ENCODE measurements at places on chromosomes 1 and 21.

DNA sequence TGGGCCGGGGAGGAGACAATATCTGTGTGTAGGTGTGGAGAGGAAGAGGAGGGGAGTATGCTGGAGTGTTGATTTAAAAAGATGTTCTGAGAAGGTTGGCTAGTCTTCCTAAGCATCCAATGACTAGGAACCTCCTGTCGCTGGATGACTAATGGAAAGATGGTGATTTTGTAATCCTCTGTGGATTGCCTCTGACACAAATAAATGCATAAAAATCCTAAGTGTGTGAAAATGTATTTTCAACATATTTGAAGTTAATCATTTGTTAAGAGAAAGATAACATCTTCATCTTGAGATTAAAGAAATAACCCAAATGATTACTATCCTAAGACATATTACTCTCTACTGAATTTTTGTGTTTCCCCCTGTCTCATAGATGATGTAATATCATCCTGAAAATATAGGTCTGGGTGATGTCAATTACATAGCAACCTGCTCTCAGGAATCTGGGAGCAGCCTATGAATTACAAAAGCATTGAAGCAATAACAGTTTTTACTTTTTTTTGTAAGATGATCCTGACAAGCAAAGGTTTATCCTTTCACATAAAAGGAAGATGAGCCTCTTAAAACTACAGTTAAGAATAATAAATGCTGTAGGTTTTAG is 220.5 kb upstream of the MAP1LC3C start:
- no peak for DNase-seq

DNA sequence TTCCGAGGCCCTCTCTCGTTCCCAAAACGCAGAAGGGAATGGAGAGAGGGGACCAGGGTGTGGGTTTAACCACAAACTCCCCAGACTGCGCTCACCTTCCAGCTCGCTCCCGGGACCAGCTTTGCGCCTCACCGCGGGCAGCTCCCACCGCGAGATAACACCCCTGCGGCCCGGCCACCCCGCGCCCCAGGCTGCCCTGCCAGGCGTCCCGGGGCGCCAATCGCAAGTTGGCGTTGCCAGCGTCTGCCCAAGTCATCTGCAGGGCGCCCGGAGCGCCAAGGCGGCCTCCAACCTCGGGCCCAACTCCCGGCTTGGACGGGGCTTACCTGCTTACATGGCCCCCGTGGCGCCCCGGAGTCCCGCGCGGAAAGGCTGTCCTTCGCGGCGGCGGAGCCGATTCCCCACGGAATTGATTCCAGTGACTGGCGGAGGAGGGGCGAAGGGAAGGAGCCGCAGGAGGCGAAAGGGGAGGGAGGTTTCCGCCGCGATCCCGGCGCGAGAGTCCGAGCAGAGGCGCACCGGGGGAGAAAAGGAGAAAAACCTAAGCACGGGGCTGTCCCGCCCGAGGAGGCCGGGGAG is 456 bp downstream of the PTPN14 start:
- DNase-seq = no peak

DNA sequence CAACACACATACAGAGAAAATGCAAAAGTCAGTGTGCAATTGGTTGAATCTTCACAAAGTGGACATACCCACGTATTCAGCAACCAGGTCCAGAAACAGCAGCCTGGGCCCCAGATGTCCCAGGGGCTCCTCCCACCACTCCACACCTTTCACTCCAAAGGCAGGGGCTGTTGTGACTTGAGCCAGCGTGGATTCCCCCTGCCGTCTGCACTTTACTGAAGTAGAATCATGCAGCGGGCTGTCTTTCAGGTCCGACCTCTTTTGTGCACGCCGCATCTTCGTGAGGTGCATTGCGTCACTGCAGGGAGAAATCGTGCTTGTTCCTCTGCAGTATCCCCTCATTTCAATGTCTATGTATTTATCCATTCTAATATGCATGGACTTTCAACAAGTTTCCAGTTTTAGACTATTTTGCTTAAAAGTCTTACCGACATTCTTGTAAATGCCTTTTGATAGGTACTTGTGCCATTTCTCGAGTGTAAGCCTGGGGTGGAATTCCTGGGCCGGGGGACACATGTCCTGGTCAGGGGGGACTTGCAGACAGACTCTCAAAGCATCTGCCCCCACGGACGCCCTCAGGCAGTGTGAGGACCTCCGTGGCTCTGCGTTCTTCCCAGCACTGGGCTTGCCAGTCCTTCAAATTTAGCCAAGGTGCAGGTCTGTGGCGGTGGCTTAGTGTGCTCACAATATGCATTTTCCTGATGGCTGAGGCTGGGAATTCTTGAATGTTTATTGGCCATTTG is 29.3 kb upstream of the ACTRT2 start:
- no peak for DNase-seq

DNA sequence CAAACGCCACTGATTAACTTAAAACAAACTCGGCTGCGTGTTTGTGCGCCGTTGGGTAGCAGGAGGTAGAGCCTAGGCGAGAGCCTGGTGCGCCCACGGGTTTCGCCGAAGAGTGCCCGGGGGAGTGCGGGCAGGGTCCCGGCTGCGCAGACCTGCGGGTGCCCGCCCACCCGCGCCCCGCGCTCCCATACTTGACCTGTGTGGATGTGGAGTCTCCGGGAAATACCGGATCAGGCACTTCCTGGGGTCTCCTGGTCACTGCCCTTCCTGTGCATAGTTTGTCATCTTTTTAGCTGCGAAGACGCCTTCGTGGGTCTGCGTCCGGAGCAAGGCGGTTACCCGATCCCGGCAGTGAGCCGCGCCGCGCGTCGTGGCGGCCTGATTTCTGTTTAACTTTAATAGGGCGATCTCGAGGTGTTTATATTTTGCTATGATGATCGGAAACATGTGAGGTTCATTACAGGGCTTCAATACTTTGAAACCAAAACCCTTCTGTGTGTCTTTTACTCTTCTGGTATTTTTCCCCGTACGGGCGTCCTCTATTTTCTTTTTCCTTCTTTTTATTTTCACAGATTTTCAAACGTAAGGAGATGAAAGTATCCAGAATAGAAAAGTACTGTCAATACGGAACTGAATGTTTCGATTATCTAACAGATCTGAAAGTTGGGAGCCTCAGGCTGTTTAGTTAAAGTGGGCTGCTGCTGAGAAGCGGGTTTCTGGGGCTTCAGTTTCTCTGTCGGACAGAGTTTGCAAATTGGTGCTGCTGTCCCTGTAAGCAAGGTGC is 15.2 kb downstream of the NR5A2 start:
- DNase-seq = no peak

DNA sequence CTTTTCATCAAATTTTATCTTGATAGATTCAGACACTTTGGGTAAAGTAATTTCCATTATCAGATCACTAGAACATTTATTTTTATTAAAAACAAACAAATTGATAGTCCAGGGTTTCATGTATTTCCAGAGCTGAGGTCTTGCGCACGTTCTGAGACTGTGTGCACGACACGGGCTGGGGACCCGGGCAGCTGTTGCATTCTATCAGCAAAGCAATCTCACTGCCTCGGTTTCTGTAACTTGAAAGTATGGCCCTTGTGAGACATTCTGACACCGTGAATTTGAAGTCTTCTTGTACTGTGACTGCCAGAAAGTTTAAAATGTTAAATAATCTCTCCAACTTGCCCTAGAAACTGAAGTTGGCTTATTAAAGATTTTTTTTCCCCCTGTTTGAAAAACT is 746.9 kb upstream of the ADGRL2 start:
- no peak for DNase-seq

DNA sequence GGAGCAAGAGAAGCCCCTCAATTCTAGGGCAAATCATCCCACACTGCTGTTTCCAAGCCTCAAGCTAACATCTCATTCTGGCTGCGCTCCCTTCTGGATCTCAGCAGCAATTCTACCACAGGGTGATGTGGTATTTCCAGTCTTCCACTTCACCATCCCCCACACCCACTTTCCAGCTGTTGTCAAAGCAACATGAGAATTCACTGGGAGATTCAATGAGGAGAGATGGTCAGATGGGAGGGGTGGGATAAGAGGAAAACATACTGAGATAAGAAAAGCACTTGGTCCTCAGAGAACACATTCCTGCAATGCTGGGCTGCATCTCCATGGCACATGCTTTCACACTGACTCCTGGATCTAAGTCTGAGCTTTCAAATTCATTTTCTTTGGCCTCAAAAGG is 47.3 kb upstream of the LRRC52 start:
- no peak for DNase-seq

DNA sequence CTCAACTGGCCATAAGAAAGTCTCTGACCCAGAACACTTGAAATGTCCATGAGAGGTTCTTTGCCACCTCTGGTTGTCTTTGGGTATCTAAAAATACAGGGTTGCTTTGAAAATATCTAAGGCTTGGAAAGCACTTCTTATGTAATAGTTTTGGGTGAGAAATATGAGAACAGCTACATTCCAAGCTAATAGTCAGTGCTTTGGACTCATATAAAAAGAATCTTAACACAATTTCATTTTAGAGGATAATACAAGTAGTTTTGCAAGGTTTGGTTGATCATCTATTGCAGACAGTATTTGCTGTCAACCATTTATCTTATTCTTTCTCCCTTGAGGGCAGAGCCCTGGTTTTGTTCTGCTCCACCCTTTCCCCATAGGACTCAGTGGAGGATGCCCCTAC is 207.5 kb downstream of the KCNK2 start:
- no peak for DNase-seq

DNA sequence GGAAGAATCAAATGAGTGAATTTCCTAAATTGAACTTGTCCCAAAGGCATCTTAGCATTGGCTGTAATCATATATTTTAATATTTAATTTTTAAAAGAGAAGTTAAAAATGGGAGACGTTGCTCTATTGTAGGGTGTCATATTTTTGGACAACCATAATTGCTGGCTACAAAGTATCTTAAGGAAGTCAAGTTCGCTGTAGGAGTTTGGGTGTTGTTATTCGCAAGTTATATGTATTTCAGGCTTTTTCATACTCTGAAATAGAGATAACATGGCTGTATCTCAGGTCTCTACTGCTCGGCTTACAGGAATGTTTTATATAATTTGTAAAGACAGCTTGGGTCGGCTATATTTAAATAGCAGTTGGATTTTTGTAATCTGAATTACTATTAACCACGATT is 852 bp downstream of the TMEM50A start:
- no peak for DNase-seq

DNA sequence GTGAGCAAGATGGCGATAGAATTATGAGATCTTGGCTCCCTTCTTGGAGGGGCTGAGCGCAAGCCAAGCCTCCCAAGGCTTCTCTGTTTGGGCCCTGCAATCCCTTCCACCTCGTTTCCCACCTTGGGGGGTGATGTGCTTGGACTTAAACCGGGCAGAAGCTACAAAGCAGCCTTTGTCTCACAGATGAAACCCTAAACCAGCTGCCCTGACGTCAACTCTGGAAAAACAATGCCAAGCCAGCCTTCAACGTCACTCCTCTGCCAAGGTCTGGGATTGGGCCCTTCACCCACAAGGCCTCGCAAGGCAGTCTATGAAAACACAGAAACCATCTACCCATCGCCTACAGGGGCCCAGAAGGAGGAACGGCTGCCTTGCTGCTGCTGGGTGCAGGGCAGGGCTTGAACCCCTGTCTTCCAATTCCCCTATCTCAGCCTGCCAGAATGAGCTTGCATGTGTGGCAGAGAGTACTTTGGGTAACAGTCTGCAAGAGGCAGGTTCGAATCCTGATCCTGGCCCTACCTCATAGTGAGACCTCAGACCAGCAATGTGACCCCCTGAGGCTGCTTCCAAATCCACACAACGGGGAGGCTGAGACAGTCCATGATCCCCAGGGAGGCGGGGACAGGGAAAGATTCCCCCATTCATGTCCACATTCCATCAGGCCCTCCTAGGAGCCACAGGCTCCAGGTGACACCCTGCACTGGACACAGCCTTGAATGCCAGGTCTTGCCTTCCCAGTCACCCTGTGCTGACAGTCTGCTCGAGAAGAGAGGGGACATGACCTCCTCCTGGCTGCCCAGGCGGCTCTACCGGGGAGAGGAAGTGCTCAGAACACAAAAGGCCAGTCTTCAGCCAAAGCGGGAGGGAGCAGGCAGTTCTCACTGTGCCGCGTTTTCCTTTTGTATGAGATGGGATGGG is 15.0 kb downstream of the IFFO2 start:
- no peak for DNase-seq

DNA sequence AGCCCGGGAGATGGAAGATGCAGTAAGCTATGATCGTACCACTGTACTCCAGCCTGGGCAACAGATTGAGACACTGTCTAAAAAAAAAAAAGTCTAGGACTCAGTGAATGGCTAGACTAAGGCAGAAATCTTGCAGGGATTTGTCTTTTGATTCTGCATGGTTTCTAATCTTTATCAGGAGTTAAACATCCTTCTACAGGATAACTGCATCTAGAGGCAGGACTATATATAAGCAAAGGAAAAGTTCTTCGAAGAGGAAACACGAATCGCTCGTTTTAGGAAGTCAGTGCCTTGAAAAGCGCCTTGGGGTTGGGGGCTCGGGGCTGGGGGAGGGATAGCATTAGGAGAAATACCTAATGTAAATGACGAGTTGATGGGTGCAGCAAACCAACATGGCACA is 602 bp upstream of the UFC1 start:
- DNase-seq = no peak

GRCh38 chr1:25619101-25619890 is 2.7 kb downstream of the MAN1C1 start:
- no peak for DNase-seq

DNA sequence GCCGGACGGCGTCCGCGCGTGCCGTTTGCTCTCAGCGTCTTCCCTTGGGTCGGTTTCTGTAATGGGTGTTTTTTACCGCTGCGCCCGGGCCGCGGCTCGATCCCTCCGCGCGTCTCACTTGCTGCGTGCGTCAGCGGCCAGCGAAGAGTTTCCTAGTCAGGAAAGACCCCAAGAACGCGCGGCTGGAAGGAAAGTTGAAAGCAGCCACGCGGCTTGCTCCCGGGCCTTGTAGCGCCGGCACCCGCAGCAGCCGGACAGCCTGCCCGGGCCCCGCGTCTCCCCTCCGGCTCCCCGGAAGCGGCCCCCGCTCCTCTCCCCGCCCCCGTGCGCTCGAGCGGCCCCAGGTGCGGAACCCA is 159.8 kb downstream of the RUNX1 start:
- DNase-seq = no peak

GRCh38 chr21:40250514-40251294 is 383.5 kb downstream of the PCP4 start:
- DNase-seq = no peak

DNA sequence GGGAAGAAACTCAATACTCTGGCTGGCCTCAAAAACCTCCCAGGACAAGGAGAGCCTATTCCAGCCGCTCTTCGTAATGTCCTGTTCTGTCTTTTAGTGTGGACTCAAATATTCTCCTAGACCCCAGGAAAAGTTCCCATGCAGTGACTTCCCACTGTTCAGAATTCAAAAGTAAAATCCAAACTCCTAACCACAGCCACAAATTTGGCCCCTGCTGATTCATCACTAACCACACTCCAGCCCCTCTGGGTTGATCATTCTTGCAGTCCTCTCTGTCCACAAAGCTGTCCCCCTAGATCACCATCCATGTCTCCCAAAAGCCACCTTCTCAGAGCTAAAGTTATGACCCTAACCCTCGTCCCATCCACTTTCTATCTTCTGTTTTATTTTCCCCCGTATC is 5.1 kb downstream of the CTNNBIP1 start:
- no peak for DNase-seq

All from activated T-helper 1 cell treated with Interleukin-2 at 50 U/mL for 16 hours (primary cell).